ENCODE measurements at places on chromosomes 5 and 9.
A peak's percentile ranks its signal among the peaks of the same experiment; 100 is the strongest.

GRCh38 chr9:3751125-3751758, 225.4 kb upstream of the RFX3 start:
- DNase-seq: no peak

DNA sequence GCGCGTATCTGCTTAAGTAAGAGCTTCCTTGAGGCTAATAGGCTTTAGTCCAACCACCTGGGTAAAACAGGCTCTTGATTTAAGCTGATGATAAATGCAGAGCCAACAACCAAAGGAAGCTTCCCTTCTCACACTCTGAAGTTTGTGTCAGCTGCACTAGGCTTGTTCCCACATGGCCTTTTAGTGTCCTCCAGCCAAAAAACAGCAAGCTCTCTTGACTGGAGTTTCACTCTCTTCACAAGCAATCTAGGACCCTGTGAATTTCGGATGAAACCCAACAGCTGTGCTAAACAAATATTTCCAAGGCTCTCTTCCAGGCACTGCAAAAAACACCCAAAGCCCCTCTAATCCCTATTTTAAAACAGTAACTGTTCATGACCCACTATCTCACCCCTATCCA, 63.9 kb downstream of the SAXO1 start:
- DNase-seq: no peak

GRCh38 chr9:88572684-88573083, 37.7 kb downstream of the NXNL2 start:
- DNase-seq: no peak

DNA sequence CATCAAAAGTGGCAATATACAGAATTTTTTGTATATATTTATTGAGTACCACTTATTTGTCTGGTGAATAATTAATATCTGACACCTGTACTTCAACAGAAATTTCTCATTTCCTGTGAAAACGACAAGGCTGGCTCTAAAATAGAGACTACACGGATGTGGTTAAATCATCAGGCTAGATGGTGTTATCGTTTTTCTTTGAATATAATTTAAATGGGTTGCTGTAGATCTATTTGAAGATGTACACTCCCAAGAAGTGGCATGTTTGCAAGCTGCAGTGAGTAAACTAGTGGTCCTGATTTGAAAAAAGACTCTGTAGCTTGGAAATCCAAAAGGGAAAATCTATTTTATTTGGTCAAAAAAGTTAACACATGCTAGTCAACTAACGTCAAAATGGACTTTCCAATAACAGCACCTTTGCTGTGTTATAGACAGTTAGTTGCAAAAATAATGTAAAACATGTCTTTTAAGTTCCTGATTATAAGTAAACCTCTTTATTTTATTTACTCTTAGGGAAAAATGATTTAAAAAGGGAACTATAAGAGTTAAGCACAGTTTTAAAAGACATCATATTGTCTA, 13.8 kb downstream of the ST8SIA4 start:
- no peak for DNase-seq

DNA sequence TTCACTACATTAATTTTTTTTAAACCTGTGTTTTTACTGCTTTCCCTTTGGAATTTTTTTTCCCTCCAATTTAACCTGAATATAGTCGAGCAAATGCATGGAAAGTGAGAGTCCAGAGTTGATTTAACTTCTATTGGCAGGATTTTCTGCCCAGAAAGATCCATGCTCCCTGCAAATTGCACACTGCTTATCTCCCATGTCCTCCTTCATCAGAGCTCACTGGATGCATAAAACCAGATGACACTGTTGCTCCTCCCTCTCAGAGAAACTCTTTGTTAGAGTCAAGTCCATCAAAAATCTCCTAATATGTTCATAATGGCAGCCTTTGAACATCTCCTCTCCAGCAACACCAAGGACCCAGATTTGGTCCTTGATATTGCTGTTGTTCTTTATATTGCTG, 297.0 kb upstream of the SLC24A2 start:
- no peak for DNase-seq

DNA sequence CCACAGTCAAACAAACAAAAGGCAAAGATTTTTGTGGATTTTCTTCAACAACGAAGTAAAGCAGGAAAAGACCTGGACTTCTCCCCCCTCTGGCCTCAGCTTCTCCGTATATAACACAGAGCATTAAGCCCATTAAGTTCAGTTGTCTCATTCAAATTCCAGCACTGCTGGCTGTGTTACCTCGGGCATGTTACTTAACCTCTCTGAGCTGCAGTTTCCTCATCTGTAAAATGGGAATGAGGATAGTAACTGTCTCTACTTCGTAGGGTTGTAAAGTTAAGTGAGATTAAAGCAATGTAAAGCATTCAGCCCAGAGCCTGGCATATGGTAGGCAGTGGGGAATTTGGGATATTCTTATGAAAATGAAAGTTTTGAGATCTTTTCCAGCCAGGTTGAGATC, 92.7 kb upstream of the SMIM23 start:
- DNase-seq: no peak

- no peak for DNase-seq
Observed at GRCh38 chr9:128713941-128714573, 9.9 kb downstream of the ZDHHC12 start.

GRCh38 chr5:151924564-151925301, at the start of gene GLRA1:
Gene GLRA1 (minus strand): TSS chr5:151924851. CDS start chr5:151924549, 302 bp downstream.
- peak; percentile 13 for DNase-seq

- no peak for DNase-seq
Observed at GRCh38 chr9:110782701-110783100, 114.1 kb downstream of the MUSK start.

DNA sequence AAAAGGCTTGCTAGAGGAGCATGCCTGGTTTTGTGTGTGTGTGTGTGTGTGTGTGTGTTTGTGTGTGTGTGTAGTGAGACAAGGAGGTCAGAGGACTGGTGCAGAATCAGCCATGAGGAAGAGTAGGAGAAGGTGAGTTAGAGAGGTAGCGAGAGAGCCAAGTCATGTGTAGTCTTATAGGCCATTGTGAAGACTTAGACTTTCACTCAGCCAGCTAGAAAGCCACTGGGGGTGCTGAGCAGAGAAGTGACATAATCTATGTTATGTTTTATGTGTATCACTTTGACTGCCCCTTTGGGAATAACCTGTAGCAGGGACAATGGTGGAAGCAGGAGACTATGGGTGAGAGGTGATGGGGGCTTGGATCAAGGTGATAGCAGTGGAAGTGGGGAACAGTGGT, 180.5 kb upstream of the CLINT1 start:
- DNase-seq: no peak

DNA sequence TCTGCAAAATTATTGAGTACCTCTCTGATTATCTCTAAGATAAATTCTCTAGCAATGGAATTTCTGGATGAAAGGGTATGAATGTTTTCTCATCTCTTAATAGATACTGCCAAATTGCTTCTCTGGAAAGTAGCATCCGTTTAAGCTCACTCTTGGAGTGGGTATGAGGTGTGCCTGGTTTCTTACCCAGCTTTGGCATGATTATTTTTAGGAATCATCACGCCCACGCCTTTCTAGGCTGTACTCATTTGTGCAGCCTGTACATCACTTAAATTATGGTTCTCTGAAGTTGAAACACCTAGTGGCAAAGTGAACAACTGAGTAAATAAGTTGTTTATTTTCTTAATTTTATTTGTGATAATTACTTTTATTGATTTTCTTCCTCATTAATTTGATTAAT, 156.5 kb upstream of the IL12B start:
- DNase-seq: no peak

GRCh38 chr9:76082057-76082456, 191.6 kb downstream of the PCSK5 start:
- DNase-seq: no peak

DNA sequence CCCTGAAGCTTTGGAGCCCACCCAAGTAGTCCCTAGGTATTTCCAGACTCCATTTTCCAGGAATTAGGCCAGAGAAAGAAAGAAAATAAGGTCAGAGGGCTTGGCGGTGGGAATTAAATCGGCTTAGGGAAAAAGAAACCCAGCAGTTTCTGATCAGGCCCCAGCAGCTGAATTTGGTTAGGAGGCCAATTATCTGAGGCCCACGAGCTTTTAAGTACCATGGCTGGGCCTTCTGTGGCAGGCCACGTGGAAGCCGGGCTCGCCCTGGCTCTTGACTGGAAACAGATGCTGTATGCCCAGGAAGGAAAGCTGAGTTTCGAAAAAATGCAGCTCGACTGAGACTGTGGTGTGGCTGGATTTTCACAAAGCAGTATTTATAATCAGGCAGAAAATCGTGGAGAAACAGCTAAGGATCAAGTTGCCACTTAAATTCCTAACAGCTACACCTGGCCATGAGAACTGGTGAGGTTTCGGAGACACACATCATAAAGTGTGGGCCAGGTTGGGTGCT, 75.1 kb upstream of the PANK3 start:
- no peak for DNase-seq

GRCh38 chr5:68259700-68260099, 44.1 kb downstream of the PIK3R1 start:
- no peak for DNase-seq

DNA sequence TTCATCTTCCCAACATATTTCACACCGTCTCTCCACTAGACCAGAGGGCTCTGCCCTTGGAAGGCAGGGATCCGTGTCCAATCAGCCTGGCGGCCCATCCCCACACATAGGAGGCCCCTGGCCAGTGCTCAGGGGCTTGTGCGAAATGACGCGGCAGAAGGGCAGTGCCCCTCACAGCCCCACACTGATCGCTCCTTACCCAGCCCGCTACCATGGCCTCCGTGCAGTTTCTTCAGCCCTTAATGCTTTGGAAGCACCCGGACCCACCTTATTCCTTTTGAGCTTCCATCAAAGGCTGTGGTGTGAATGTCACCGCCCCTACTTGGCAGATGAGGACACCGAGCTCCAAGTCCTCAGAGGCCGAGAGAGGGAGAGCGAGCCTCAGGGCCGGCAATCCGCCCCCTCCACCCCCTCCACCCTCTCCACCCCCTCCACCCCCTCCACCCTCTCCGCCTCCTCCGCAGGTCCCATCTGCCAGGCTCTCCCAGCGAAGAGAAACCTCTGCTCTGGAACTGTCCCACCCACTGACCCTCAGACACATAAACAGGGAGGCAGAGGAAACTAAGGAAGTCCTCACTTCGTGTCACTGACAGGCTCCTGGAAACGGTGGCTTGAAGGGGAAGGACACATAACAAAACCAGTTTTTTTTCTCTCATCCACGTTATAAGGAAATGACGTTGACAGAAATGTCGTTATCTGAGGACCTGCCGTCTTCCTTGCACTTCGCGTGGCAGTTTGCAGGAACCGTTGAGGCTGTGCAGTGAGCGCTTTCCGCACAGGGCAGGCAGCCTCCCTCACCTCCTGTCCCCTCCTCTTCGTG, 13.9 kb downstream of the QSOX2 start:
- DNase-seq: no peak

- DNase-seq: no peak
Observed at GRCh38 chr5:96978812-96979449, 43.1 kb downstream of the LNPEP start.

- no peak for DNase-seq
Observed at GRCh38 chr5:120137582-120137981, 326.5 kb upstream of the PRR16 start.

DNA sequence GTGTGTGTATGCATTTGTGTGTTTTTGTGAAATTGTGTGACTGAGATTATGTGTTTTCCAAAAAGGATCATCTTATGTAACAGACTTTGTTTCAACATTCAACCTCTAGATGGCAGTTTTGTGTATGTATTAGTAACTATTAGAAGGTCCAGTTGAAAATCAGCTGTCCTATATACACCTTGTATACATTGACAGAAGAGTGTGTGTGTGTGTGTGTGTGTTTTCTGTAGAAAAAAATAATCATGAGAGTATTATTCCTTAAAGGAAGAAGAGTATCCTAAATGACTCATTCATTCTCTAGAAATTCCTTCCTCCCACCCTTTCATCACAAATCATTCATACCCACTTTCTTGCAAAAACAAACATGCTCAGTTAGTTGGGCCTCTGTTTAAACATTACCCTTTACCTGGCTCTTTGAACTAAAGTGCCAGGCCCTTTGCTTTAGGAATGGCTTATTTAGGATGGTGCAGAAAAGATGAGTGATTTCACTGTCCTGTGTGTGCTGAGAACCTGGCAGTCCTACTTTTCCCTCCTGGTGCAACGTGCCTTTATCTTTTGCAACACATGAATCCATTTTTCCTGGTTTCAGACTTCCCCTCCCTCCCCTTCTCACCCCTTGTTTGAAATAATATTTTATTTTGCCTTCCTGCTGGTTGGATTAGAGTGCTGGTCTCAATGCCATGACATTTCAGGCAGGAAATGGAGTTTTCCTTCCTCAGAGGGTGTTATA, 152.2 kb downstream of the ARHGAP26 start:
- DNase-seq: peak; percentile 56

GRCh38 chr9:126989847-126990842, 75.6 kb downstream of the RALGPS1 start:
- no peak for DNase-seq

DNA sequence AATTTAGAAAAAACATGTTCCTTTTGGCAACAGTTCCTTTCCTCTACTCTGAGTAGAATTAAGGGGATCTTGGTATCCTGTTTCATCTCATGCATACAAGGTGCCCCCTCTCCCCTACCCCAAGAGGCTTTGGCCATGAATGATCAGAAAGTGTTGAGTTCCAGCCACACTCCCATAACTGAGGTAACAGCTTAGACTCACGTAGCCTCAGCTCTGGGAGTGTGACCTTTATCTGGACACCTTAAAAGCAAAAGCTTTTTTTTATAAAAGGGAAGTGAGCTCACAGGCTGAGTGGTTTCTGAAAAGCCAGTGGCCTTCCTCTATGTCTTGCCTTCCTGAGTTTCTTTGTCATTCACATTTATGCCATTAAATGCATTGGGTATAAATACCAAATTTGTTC, 900 bp upstream of the HAVCR2 start:
- no peak for DNase-seq

DNA sequence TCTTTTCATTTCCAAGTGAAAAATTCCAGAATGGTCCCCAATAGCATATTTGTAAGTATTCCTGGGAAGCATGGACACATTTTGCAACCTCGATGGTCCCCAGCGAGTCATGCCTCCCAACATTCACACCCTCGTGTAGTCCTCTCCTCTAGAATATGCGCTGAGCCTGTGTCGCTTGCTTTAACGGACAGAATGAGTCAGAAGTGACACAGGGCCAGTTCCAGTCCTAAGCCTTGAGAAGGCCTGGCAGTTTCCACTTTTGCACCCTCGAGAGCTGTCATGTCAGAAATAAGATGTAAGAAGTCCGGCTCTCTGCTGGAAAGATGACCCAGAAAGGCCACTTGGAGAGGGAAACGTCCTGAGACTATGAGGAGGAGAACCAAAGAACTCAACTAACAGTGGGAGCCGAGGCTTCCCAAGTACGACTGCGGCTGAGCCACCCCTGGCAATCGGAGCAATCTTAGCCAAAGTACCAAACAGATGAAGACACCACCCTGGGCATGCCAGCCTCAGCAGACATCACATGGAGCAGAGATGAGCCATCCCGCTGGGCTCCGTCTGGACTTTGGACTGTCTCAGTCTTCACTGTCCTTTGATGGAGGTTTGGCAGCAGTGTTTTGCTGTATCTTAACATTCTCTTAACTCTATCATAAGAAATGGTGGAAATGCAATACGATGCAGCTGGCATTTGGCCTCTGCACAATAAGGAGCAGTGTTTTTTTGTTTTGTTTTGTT, 42.6 kb upstream of the GFPT2 start:
- DNase-seq: no peak

GRCh38 chr9:109815366-109815947, 35.5 kb downstream of the PALM2AKAP2 start:
- no peak for DNase-seq
